ENCODE measurements at places on chromosomes 3 and 15. TPM values are rescaled to one million over a fixed set of nuclear protein-coding genes. Genes with fewer than 3 reads are reported as not detected.

PPP1R14D gene
- total RNA-seq, result not detected

SNX22 gene
- 0.33 TPM for total RNA-seq

GRCh38 chr15:76912430-76912829 lies 7.3 kb upstream of the SCAPER start:
- DNase-seq, result no peak
- no peaks in the 10 kb centered on the region for H3K4me1 ChIP-seq
- H3K27me3 ChIP-seq, result no peaks in the 10 kb centered on the region

DNA sequence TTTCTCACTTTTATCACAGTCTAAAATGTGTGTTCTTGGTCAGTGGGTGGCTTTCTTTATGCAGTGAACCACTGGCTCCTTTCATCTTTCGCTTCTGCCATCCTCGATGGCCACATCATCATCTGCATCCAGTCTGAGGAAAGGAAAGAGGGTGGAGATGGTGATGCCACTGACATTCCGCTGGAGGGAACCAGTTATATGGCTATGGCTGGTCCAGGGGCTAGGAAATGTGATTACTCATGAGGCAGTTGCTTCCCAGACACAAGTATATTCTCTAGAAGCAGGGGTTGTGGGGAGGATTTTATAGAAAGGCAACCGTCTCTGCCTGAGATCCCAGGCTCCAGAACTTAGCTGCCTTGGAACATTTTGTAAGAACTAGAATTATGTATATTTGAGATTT lies 246.7 kb upstream of the AZI2 start:
- H3K4me3 ChIP-seq, result no peak overlapping the region
- no peaks in the 10 kb centered on the region for H3K4me1 ChIP-seq
- no peaks in the 10 kb centered on the region for H3K27me3 ChIP-seq
- no peaks in the 10 kb centered on the region for H3K36me3 ChIP-seq
- H3K27ac ChIP-seq, result no peak overlapping the region

GRCh38 chr3:46670891-46671427 lies 22.5 kb downstream of the ALS2CL start:
- H3K36me3 ChIP-seq, result no peaks in the 10 kb centered on the region
- no peaks in the 10 kb centered on the region for H3K27me3 ChIP-seq
- H3K4me3 ChIP-seq, result no peak overlapping the region
- H3K4me1 ChIP-seq, result no peaks in the 10 kb centered on the region
- no peak for DNase-seq

GRCh38 chr15:74725845-74726773 lies 781 bp upstream of the CYP1A1 start:
- DNase-seq, result peak; percentile 43
- peaks cover 8% of the 10 kb centered on the region for H3K4me1 ChIP-seq
- H3K27me3 ChIP-seq, result no peaks in the 10 kb centered on the region

DNA sequence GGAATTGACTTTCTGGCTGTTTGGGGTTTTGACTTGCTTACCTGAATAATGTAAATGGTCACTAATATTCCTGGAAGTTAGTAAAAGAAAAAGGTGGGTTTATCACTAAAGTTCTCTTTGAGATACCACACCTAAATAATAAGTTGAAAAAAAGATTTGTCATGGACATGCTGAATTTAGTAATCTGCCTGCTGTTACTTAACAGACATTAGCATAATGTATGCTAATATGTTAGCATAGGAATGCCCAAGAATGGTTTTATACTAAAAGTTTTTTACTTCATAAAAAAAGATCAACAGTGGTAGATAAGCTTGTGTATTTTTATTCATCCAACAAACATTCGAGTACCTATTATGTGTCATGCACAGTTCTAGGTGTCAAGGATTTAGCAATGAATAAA lies 36.5 kb downstream of the GMPS start:
- no peak overlapping the region for H3K27ac ChIP-seq
- H3K27me3 ChIP-seq, result no peaks in the 10 kb centered on the region
- no peak for DNase-seq
- peaks cover 14% of the 10 kb centered on the region for H3K4me1 ChIP-seq
- no peaks in the 10 kb centered on the region for H3K36me3 ChIP-seq

Data from CD4-positive, alpha-beta memory T cell (primary cell).